Activated T-cell treated with anti-CD3 and anti-CD28 coated beads, Interleukin-2, amount 50 U/mL, for 24 hours (primary cell): ENCODE measurements at places on chromosomes 7 and 10.

- DNase-seq: no peak
Measured at GRCh38 chr10:62270020-62270419, 1.4 kb upstream of the RTKN2 start.

DNA sequence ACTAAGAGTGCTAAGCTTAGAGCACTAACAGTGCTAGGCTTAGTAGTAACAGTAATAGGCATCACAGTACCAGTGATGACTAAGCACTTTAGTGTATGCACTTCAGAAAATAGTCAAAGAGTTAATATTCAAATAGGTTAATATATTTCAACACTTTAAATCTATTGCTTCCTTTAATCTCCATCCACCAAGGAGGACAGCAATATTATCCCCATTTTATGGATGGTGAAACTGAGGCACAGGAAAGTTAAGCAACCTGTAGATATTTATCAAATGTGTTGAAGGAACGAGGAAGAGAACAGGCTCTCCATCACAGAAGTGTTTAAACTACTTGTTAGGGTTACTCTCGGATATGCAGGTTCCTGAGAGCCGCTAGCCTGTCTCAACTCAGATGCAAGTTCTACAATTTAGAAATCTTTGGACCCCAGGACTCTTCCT, 165.5 kb downstream of the PRKAG2 start:
- DNase-seq: no peak

DNA sequence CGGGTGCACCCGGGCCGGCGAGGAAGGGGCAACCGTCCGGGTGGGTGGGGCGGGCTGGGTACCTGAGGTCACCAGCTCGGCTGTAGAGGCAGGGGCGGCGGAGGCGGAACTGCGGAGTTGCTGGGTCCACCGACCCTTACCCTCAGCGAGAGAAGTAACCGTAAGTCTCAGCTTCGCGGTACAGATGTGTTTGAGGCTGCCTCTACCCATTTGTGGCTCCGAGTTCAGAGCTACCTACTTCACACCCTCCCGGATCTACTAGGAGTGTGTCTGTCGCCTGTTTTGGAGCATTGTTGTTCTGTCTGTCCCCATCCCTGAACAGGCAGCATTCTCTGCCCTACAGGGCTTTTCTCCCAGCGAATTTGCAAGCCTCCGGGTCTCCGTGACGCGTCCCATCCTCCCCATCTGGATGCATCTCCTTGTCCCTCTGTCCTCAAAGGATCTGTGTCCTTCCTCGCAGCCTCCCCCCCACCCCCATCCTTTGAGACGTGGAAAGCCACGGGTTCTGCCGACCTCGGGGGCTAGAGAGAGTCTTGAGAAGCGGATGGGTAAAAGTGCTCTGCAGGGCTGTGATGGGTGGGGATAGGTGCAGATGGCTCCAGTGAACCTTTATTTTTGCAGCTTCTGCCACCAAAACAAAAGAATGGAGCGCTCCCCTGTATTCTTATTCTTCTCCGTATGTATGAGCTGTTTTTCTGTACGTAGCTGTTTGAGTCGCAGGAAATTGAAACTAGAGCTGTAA, 757 bp downstream of the ANKIB1 start:
- DNase-seq: peak; percentile 54

- DNase-seq: no peak
Measured at GRCh38 chr10:5411941-5412276, 448 bp upstream of the NET1 start.

DNA sequence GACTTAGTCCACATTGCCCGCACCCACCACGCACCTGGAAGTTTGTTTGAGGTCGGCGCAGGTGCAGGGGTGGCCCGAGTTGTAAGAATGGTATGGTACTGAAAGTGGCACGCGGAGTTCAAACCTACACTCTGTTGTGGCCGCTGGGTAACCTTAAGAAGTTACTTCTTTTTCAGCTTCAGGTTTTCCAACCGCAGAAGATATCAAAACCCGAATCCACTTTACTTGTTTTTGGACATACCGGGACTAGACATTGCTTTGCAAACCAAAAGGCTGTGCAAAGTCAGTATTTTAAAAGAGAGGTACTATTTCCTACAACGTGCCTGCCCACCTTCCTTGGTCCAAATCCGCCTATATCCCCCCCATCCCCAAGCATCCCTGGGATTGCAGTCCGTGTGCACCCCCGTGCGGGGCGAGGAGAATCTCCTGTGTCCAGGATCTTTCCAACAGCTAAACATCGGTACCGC, 1.0 kb downstream of the IGFBP3 start:
- no peak for DNase-seq

GRCh38 chr7:132580717-132581285, 4.5 kb upstream of the PLXNA4 start:
- peak; percentile 71 for DNase-seq

DNA sequence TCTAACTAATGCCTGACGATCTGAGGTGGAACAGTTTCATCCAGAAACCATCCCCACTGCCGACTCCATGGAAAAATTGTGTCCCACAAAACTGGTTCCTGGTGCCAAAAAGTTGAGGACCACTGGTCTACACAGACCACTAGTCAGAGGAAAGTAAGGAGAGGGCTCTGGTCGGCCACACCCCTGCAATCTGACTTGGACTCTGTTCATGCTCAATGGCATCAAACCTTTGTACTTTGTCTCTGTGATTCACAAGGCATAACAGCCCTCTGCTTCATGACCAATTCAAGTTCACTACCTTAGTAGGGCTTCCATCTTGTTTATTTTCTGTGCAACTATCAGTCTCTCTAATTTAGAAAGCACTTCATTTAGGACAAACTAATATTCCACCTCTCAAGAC, 1.8 kb downstream of the TUBAL3 start:
- no peak for DNase-seq
